Activated T-cell treated with anti-CD3 and anti-CD28 coated beads, Interleukin-2, amount 50 U/mL, for 48 hours (primary cell): ENCODE measurements at places on chromosomes 1 and 21.

- no peak for DNase-seq
These were observed 33.6 kb downstream of the PGBD5 start for GRCh38 chr1:230392536-230392909.

GRCh38 chr21:25298512-25299491, 308.5 kb downstream of the MRPL39 start:
- no peak for DNase-seq

DNA sequence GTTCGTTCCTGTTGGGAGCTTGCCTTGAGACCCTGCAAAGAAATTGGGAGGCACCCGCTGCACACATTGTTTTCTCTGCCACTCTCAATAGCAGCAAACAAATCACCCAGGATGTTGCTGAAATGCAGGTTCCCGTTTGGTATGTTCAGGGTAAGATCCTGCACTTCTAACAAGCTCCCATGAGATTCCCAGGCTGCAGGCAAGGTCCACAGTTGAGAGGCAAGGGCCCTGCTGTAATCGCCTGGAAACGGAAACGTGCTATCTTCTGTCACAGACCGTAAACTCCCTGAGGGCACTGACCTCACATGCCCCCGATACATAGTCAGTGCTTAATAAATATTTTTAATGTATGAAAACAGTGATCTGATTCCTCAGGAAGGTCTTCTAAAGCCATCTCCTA, 37.8 kb downstream of the XCL1 start:
- no peak for DNase-seq

DNA sequence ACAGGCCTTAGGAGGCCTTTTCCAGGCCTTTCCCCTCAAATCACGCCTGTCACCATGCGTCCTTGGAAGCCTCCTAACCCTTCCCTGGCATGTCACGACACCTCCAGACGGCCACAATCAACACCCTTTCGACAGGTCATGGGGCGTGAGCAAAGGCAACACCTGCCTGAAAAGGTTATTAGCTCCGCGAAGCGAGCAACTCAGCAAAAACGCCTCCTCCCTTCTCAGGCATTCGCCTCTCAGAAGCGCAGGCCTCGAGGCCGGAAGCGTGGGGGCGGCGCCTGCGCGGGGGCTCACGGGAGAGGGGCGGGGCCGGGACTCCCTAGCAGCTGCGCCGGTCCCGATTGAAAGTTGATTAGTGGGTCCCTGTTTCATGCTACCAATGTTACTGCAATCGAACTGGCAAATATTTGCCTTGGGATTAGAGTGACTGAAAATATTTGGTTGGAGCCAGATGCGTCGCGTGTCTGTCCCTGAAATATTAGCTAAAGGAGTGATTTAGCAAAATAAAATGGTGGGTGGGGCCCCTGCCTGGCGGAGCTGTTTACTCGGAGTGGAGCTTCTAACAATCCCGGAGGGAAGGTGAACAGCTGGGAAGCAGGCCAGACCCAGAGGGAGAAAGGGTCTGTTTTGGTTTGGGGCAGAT, 44.9 kb downstream of the GFI1 start:
- no peak for DNase-seq

DNA sequence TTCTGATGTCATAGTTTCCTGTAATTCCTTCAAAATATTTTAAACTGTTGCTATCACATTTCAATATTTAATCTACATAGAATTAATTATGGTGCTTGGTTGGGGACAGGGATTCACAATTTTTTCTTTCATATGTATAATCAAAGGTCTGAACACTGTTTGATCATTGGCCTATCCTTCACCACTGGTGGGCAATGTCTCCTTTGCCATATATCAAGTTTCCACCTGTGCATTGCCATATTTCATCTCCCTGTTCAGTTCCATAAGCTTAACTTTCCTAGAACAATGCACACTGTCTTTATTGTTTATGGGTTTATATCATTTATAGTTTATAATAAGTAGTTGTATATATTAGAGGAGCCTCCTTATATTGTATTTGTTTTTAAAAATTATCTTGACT, 374.9 kb upstream of the PTBP2 start:
- no peak for DNase-seq

- DNase-seq = no peak
These were observed 200.7 kb upstream of the POU3F1 start for GRCh38 chr1:38246955-38247952.

DNA sequence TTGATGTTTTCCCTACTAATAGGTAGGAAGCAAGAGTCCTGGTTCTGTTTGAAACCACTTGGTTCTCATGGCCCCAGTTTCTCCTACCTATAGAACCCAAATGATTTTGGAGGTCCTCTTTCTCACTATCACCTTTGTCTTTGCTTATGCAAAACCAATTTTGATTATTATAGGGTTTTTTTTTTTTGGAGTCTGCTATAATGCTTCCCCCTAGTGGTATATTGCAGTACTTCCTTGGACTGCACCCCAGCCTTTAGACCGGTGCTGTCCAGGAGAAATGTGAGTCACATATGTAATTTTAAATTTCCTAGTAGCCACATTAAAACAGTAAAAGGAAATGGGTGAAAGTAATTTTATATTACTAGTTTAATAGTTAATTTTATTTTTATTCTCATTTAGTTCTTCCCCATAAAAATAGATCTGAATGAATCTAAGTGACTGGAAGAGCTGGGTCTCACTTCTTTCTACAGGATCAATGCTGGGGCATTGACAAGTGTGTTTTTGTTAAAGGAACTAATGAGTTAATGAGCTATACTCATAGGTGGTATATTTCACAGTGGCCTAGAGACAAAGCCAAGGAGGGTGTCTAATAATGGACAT, 10.6 kb downstream of the FCMR start:
- peak; percentile 30 for DNase-seq

- no peak for DNase-seq
These were observed 70.4 kb downstream of the UBE4B start for GRCh38 chr1:10103193-10103592.

GRCh38 chr1:195130598-195130997, 1477.6 kb downstream of the KCNT2 start:
- no peak for DNase-seq

- DNase-seq = no peak
These were observed 131.7 kb downstream of the SYT2 start for GRCh38 chr1:202578565-202578964.

DNA sequence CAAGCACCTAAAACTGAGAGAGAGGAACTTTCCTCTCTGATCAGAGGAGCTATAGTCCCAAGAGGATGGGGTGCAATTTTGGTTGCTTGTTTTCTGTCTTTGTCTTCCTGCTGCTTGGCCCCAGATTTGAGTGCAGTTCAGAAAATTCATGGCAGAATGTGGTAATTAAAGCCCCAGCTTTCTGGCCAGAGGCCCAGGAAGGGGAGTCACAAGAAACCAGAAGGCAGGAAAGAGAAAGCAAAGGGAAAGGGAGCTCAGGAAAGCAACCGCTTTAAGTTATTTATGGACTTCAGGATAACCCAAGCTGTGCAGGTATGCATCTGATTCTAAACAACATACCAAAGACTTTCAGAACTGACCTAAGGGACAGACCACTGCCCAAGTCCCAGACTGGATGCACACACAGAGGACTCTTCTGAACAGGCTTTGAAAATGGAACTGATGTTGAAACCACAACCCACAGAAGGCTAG, 88.8 kb downstream of the ST3GAL3 start:
- no peak for DNase-seq

DNA sequence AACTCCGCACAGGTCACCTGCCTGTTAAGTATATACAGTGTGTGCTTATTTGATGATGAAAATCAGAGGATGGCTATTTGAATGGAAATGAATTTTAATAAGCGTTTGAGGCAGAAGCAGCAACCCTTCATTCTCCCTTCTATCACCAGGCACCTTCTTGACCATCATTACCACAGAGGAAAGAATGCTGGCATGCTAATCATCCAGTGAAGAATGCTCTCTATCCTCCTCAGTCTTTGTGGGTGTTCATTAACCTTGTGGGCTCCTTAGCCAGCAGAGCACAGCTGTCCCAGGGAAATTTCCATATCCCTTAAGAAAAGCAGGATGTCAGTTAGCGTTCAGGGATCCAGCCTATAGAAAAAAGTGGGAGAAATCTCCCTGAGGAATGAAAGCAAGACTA, 428.0 kb upstream of the CAMK1G start:
- DNase-seq = no peak

GRCh38 chr21:46001821-46002681, 20.5 kb downstream of the COL6A1 start:
- no peak for DNase-seq

DNA sequence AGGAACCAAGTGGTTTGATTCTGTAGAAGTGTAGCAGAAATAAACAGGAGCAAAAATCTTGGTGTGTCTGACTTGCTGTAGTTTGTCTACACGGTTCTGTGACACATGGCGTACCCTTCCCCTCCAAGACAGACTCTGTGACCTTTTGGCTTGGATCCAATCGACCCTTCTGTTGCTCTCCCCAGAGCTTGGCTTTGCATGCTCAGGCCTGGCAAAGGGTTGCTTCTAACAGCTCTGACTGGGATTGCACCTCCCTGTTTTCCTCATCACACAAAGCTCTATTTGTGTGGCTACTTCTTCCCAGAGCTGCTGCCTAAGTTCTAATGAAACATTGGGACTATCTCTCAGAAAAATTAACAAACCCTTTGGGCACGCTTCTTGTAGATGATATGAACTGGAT, 24.0 kb downstream of the NGF start:
- DNase-seq = no peak

DNA sequence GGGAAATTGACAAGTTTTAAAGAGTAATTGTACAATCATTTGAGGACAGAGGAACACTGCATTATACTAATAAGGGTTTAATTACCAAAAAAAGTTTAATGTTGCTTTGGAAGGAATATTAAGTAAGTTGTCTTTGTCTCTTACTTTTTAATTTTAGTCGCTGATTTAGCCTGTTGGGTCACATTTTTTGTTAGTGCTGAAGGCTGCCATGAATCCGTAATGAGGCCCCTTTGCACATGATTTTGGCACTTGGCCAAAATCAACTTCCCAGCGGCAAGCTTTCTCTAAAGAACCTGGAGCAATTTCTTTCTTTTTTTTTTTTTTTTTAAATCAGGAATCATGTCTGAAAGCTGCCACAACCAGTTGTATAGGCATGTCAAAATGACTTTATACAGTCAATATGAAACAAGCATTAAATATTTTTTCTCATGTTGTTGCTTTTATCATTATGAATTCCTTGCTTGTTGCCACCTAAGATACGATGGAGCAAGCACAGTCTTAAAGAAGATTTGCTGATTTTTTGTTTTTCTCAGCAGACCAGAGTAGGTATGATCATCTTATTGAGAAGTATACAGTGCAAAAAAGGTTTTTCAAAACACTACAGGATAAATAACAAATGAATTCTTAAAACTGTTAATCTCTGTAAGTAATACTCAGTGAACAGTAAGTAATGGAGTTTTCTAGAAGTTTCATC, 690.4 kb downstream of the USP25 start:
- no peak for DNase-seq

GRCh38 chr1:51776408-51776807, 102.1 kb downstream of the NRDC start:
- DNase-seq = no peak

- DNase-seq = no peak
These were observed 264.2 kb downstream of the HMCN1 start for GRCh38 chr1:185998391-185998790.

DNA sequence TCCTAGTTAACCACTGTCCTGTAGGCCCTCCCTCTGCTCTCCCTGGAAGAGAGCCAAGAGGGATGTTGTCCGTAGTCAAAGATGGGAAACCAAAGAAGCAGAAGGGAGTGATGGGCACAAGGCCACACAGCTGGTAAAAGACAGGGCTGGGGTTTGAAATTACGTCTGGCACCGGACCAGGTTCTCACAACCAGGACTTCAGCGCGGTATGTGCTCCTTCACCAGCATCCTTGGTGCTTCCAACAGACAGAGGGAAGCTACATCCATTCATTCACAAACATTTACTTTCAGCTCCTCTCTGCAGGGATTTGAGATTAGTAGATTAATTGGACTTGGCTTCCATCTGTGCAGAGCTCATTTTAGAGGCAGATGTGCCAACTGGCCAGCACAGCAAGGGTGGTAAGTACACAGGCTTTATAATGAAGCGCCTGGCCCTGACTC, 191.2 kb downstream of the TRABD2B start:
- DNase-seq = no peak

GRCh38 chr1:86061551-86061990, 95.0 kb downstream of the COL24A1 start:
- DNase-seq = no peak

- no peak for DNase-seq
These were observed 23.1 kb downstream of the IER5 start for GRCh38 chr1:181111559-181111958.

DNA sequence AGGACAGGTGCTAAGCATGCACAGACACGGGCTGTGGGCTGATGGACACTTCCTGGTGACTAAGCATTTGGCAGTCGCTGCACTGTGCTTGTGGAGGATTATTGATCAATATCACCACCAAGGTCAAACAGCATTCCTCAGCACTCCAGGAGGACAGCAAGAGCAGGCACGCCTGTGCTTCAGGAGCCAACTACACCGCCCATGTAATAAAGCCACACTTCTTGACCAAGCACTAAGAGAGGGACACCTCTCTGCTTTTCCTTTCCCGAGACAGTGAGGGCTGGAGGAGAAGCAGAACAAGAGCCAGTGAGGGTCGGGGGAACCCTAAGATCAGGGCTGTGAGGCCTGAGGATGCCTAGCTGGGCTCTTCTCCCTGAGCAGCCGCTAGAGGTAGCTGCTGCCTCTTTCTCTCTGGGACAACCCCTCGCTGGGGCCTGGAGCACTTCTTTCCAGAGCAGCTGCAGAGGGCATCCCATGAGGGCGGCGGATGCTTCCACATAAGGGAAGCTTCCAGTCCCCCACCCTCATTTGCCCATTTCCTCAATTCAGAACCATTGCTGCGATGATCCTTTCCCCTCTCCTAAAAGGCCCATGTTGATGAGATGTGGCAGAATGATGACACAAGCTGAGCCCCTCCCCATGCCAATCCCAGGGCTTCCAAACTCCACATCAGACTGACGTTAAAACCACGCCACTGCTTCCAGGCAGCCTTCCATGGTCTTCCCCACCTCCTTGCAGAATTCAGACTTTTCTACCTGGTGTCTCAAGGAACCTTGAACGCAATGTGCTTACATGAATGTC, 19.1 kb downstream of the RAB7B start:
- DNase-seq = peak; percentile 32

GRCh38 chr1:56374026-56374974, 205.1 kb downstream of the PLPP3 start:
- no peak for DNase-seq

DNA sequence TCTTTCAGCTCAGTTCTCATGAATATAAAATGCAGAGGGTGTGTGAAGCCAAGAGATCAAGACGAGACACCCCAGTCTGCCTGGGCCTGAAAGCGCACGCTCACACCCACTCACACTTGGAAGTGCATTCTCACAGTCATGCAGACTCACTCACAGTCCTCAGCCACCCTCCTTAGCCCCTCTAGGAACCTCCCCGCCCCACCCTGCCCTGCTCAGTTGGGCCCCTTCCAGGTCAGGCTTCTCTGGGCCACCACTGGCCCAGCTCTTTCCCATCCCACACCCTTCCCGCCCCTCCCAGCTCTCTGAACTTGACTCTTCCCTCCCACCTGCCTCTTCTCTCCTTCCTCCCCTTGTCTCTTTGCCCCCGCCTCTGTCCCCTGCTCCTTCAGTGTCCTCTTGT, 93.8 kb downstream of the EPHB2 start:
- no peak for DNase-seq

GRCh38 chr1:175536921-175537320, 206.5 kb downstream of the TNR start:
- DNase-seq = no peak

GRCh38 chr1:29342351-29342750, 106.0 kb downstream of the PTPRU start:
- DNase-seq = no peak
